ENCODE measurements at places on chromosomes 11 and 22.

GRCh38 chr11:130525307-130525706 is 76.9 kb downstream of the ADAMTS15 start:
- no peak for DNase-seq

- DNase-seq: no peak
Measured at GRCh38 chr22:32793589-32793988, 7.9 kb upstream of the TIMP3 start.

DNA sequence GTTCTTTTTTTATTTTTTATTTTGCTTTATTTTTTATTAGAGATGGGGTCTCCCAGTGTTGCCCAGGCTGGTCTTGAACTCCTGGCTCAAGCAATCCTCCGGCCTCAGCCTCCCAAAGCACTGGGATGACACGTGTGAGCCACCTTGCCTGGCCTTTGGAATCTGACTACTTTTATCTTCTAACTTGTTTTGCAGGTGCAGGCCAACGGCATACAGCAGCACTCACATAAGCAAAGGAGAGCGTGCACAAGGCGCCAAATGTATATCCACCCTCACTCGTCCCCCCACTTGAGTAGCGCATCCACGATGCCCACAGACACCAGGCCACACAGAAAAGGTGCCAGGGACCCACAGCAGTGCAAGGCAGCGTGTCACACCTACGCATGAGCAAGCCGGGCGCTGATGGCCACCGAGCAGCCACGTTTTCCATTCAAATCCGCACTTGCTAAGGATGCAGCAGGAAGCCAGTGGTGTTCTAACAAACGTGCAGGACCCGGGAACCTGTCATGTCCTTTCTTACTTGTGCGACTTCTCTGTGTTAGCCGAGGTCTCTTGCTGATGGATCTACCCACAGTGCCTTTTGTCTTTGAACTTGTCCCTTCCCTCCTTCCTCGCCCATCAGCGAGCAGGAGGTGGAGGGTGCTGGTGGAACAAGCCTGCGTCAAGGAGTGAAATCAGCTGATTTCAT is 5.9 kb downstream of the ASCL2 start:
- DNase-seq: no peak

DNA sequence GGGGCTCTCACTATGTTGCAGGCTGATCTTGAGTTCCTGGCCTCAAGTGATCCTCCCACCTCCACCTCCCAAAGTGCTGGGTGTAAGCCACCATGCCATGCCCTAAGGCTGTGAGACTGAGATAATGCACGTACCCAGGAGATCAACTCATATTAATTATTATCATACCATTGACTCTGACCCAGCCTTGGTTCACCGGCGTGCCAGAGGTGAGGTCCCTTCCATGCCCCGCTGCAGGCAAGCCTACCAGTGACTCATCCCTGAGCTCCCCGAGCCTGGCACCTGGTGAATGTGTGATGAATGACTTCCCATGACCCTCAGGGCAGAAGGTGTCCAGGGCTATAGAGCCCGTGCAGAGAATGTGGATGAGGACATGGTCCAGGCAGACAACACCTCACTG is 12.1 kb downstream of the GAL3ST1 start:
- no peak for DNase-seq

DNA sequence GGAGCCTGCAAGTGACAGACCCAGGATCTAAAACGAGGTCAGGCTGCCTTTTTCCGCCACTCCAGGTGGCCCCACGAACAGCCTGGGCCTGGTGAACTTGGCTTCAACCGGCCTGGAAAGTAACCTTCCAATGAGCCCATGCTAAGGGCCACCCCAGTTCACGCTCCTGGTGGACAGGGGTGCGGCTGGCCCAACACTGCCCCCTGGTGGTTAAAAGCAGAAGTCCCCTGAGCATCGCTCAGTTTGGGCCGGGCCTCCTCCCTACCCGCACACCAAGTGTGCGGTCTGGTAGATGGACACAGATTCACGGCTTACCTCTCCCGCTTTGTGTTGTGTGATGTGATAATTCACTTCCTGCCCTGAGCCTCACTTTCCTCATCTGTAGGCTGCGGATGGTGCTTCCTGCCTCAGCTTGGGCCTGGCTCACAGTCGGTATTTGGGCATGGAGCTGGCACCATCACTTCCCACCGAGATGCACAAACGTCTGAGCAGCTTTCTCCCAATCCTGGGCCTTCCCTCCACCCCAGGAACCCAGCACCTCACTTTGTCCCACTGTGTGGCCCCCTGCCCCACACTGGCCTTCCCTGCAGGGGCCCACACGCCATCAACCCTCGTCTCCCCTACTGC is 13.7 kb upstream of the SEC14L3 start:
- DNase-seq: peak; percentile 74

DNA sequence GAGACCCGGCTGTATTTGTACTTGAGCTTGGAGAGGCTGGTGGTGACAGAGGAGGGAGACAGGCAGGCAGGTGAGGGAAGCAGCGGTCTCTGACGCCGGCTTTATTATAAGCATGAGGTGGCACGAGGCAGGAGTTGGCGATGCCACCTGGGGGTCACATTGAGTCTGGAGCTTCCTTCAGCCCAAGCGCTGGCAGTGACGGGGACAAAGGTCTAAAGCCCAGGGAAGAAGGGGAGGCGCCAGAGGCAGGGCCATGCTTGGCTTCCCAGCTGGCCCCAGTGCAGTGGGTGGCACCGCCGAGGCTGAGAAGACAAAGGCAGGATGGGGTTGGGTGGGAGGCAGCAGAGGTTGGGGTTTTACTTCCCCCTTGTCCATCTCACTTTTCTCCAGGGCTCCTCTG is 4.5 kb downstream of the FXYD2 start:
- no peak for DNase-seq

- DNase-seq: no peak
Measured at GRCh38 chr11:68551223-68551622, 90.7 kb downstream of the PPP6R3 start.

DNA sequence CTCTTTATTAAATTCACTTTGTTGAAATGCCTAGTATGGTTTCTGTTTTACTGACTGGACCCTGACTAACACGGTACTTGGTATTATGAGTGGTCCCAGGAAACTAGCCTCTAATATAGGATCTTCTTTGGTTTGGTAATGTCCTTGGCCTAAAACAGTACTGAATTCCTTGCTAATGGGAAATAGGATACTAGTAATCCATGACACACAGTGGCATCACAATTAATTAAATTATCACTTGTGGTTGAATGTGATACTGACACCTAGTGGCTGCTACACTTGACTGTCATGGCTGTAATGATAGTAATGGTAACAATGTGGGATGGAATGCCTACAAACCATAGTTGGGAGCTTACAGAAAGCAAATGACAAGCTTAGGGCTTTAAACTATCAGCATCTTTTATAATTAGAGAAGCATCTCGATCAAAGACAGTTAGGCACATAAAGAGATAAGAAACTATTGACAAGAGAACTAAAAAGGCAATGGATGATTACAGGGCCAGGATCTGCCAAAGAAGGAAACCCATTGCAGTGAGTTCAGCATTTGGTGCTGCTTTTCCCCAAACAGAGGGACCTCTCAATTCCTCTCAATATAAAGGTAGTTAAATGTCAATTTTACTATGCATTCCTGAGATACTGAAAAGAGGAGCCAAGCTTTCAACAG is 8.6 kb downstream of the DNHD1 start:
- DNase-seq: peak; percentile 42

- DNase-seq: no peak
Measured at GRCh38 chr22:19125474-19126308, 3.5 kb upstream of the DGCR2 start.

DNA sequence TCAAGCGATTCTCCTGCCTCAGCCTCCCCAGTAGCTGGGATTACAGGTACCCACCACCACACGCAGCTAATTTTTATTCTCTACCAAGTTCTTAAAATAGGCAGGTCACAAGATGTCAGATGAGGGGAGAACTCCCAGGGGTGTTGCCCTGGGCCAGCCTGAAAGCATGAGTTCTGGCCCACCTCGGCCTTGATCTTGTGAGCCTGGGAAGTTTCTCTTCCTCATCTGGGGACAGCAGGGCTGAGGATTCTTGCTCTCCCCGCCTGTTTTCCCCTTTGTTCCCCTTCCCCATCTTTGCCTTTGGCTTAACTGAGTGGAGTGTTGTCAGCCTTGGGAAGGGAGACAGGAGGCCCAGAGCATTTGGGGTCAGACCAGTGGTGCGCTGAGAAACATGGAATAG is 3.5 kb downstream of the PDXP start:
- no peak for DNase-seq

DNA sequence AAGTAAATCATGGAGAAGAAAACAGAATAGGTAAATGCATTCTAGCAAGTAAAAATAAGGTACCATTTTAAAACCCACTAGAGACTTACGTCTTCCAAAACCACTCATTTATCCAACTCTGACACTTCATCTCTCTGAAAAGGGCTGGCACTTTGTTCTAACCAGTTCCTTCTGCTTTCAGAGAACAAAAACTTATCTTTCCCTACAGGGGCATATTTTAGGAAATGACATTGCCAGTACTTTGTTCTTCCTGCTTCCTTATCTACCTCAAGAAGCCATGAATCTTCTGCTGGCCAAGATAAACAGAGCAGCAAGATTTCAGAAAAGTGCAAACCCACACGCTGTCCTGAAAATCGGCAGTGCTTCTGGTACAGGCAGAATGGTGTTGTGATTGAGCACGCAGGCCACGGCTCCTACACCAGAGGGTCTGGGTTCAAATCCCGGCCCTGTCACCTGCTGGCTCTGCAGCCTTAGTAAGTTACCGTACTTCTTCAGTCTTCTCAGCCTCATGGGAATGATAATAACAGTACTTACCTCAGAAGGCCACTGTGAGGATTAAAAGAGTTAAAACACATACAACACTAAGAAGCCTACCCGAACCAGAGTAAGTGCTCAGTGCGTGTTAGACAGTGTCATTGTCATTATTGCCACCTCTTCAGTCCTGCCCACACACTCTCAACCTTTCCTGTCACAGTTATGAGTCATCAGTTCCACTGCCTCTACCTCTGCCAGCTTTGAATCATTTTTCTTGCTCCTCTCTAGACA is 11.0 kb downstream of the MPZL3 start:
- DNase-seq: peak; percentile 75

DNA sequence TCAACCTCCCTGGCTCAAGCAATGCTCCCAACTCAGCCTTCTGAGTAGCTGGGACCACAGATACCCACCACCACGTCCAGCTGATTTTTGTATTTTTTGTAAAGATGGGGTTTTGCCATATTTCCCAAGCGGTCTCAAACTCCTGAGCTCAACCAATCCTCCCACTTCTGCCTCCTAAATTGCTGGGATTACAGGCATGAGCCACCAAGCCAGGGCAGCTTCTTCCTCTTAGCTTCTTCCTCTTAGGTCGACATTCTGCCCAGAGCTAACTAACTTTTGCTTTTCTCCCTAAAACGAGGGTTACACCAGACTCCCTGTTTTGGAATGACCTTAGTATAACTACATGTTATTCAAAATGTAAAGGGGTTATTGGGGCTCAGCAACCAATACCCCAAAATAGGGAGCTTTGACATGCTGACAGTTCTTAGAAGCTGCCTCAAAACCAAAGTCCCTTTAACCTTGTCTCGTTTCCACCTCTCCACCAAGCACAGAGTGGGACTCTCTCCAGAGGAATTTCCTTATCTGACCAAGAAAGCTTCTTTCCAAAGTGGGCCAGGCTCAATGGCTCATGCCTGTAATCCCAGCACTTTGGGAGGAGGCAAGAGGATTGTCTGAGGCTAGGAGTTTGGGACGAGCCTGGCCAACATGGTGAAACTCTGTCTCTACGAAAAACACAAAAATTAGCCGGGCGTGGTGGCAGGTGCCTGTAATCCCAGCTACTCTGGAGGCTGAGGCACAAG is 7.0 kb downstream of the HPS5 start:
- no peak for DNase-seq

DNA sequence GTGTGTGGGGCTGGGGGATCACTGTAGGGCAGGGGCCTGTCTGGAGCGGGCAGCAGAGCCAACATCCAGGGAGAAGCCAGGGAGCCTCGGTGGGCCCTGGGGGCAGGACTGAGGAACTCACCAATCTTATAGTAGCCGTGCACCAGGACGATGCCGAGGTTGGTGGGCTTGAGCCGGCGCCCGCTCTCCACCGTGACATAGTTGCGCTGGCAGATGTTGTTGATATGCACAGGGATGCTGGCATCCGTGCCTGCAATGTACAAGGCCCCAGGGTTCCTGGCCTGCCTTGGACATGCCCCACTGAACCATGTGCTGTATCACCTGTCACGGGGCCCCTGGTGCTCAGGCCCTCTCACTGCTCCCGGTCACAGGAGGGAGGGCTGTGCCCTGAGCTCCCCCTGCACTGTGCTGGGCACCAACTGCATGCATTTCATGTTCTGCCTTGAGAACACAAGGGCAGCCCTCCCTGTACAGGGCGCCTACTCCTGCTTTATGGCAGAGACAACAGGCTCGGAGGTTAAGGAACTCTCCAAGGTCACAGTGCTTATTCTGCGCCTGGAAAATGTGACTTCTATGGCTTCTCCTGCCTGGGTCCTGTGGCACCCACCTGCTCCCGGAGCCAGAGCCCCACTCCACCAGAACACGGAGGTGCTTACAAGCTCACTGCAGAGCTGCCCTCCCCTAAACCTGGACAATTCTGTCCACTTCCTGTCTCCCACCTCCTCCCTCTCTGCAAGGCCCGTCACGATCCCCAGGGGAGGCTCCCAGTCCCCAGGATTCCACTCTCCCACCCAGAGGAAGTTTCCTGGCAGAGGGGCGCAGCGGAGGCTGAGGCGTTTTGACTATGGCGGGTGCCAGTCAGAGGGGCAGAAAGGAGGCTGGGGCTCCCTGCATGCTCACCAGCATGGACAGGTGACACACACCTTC is 7.8 kb upstream of the PPM1F start:
- no peak for DNase-seq

Measured in GM12865 (cell line).